ENCODE measurements at places on chromosomes 16 and 17.

GRCh38 chr16:51834133-51834532 lies 683.1 kb upstream of the SALL1 start:
- no peak for DNase-seq

DNA sequence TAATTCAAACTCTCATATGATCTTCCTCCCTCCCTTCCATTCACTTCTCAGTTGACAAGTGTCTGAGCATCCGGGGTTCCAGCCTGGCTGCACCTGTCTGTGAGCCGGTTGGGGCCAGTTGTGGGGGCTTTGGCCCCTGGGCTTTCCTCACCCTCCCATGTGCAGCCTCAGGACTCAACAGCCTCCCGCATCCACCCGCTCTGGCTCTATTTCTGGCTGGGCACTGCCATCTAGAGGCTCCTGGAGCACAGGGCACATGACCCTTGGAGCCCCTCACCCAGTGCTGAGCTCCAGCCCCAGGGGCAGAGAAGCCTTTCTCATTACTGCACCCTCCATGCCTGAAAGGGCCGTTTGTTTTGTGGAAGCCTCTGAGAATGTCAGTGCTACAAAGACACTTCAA lies 43.3 kb downstream of the HAPSTR1 start:
- peak; percentile 74 for DNase-seq

- no peak for DNase-seq
Measured at GRCh38 chr17:2442166-2442565, 41.3 kb upstream of the MNT start.

GRCh38 chr17:80101946-80102663 lies 724 bp downstream of the GAA start:
- DNase-seq: no peak

GRCh38 chr17:42833767-42834422 lies 698 bp downstream of the PSME3 start:
- no peak for DNase-seq

- DNase-seq: no peak
Measured at GRCh38 chr16:78034530-78034929, 12.2 kb downstream of the CLEC3A start.

DNA sequence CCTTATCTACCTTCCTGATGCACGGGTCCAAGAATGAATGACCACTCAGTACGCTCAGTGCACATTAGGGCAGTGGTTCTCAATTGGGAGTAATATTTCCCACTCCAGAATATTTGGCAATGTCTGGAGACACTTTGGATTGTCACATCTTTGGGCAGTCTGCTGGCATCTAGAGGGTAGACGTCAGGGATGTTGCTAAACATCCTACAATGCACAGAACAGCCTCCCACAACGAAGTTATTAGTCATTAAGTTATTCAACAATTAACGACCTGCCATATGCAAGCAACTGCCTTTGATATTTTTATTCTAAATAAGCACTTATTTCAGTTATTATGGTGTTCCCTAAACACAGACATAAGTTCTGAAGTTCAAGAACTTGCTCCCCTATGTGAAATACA lies 669.3 kb downstream of the TOX3 start:
- no peak for DNase-seq

GRCh38 chr17:74356646-74357465 lies 4.8 kb downstream of the BTBD17 start:
- no peak for DNase-seq

DNA sequence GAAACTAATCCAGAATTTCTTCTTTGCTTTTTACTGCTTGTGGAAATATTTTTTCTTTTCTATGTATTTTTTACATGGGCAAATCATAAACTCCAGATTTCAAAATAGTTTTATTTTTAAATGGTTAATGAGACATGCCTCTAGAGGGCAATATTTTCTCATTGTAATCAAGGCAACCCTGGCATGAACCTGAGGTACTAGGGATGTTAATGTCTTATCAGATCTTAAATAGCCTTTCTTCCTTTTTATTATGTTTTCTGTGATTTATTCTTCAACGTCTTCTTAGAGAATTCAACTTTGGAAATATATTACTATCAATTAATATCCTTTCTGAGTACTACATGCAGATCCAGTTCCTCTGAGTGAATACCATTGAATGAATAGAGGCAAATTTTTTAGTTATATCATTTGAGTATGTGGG lies 324.7 kb downstream of the BCAS3 start:
- peak; percentile 41 for DNase-seq

DNA sequence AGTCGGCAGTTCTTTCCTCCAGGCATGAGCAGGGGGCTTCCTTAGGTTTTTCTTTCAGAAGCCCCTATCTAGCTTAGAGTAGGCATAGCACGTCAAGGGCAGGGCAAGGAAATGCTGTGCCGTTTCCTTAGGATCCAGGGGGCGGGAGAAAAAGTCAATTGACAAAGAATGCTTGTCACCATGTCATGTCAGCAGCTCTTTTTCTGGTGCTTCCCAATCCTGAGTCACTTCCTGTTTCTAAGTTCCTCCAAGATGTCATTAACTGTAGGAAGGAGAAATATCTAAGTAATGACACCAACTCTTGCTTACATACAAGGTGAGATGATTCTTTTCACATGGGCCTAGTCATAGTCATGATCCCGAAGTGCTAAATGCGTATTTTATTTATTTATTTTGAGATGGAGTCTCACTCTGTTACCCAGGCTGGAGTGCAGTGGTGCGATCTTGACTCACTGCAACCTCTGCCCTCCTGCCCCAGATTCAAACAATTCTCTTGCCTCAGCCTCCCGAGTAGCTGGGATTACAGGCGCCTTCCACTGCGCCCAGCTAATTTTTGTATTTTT lies 35.2 kb downstream of the GJC1 start:
- DNase-seq: no peak

GRCh38 chr16:68751160-68751559 lies 14.1 kb downstream of the CDH1 start:
- no peak for DNase-seq

GRCh38 chr17:81983639-81984373 lies 6.4 kb downstream of the ASPSCR1 start:
- peak; percentile 45 for DNase-seq

DNA sequence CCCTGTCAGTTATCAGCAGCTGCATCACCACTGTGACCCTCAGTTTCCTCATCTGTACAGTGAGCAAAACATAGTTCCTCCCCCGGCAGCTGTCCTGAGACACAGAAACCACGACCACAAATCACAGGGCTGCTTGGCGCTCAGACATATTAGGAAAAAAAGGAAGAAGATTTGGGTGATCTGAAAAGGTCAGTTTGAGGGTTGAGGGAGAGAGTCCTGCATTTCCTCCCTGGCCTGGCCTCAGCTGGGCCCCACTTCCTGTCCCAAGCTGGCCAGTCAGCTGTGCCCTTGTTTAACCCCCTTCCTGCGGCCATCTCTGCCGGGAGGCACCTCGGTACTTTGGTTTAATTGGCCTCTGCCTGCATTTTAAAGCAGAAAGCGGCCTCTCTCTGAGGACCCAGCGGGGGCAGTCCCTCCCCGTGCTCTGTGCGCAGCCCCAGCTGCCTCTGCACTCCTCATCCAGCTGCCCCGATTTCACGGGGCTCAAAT lies 24.0 kb upstream of the CIBAR2 start:
- no peak for DNase-seq

- no peak for DNase-seq
Measured at GRCh38 chr16:16050106-16050505, 100.7 kb downstream of the ABCC1 start.

- no peak for DNase-seq
Measured at GRCh38 chr17:13542636-13543035, 59.1 kb downstream of the HS3ST3A1 start.

GRCh38 chr16:18008356-18008755 lies 328.2 kb downstream of the NPIPA8 start:
- DNase-seq: no peak

DNA sequence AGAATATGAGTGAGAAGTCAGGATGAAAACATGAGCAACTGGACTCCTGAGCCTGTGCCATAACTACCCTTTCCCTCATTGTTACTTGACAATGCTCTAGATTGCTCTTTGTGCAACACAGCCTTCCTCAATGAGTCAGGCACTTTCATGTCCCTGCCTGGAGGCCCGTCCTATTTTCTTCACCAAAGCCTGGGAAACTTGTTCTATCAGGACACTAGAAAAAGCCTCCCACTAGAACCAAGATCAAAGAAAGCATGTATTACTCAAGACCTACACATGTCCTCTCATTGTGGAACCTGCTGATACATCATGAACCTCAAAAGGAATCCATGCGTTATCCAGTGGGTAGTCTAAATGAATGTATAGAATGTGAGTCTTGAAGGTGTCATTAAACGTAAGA lies 624.5 kb downstream of the TOX3 start:
- no peak for DNase-seq

GRCh38 chr16:10536814-10537389 lies 43.5 kb downstream of the EMP2 start:
- no peak for DNase-seq

DNA sequence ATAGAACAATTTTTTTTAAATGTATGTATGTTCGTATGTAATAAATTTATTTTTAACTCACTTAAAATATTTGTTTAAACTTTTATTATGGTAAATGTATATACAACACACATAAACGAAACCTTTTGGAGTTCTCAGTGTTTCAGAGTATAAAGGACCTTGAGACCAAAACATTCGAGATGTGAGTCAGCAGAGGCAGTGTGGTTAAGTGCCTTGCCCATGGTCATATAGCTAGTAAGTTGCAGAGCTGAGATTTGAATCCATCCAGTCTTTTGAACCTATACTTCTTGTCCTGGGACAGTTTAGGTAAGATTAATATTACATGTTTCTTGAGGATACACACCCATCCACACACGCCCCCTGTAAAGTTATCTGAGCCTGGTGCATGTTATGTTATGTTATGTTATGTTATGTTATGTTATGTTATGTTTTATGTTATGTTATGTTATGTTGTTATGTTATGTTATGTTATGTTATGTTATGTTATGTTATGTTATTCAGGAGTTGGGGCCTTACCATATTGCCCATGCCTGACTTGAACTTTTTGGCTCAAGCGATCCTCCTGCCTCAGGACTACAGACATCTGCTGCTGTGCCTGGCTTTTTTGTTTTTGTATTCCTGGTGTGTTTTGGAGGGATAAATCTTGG lies 41.8 kb downstream of the TNRC6A start:
- DNase-seq: no peak

GRCh38 chr17:39926135-39926587 lies 1.2 kb downstream of the ORMDL3 start:
- no peak for DNase-seq

DNA sequence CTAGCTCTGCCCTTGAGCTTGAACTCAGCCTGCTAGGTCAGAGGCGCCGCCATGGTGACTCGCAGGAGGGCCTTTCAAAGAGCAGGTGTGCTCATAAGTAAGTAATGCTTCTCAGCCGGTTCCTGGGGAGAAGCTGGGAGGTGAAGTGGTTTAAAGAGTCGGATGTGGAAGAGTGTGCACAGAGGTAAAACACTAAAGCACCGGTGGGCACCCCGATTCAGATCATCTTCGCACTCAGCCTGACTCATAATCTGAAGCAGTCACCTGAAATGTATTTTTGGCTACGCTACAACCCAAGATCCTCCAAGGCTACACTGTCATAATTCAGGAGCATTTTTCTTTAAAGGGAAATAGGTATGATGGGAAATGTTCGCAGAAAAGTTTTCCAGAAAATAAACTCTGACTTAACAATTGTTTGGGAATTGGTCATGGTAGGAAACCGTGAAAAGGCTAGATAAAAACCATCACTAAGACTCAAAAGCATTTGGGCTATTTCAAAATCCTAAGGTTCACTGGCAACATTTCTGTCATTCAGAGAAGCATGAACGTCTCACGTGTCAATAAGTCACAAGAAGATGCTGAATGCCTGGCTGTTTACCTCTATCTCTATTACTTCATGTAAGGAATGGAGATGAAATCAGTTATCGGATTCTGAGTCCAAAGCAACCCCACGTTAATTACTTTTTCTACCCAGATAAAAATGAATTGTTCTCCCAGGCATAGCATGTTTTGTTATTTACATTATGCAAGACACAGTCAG lies 17.8 kb downstream of the CDH8 start:
- no peak for DNase-seq

GRCh38 chr16:11689031-11689840 lies 21.0 kb downstream of the SNN start:
- peak; percentile 87 for DNase-seq

GRCh38 chr16:56884026-56884582 lies 19.1 kb downstream of the SLC12A3 start:
- no peak for DNase-seq

DNA sequence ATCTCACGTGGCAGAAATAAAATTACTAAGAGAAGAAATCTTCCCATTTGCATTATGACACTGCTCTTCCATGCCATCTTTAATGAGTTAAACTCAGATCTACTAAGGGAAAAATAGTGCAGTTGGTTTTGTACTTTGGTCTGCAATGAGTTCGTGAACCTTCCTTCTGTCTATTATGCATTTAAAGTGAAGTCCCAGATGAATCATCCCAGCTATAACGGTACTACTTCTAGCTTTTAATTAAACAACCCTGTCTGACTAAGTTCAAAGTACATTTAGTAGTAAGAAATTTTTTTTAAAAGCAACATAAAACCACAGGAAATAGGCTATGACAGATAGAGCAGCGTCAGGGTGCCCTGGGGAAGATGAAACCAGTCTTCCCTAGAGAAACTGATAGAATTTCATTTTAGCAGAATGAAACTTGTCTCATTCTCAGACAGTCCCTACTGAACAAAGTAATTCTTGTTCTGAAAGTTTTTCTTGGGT lies 1.8 kb downstream of the TMIGD1 start:
- DNase-seq: no peak

GRCh38 chr17:76156662-76156991 lies 15.6 kb upstream of the FOXJ1 start:
- DNase-seq: no peak

DNA sequence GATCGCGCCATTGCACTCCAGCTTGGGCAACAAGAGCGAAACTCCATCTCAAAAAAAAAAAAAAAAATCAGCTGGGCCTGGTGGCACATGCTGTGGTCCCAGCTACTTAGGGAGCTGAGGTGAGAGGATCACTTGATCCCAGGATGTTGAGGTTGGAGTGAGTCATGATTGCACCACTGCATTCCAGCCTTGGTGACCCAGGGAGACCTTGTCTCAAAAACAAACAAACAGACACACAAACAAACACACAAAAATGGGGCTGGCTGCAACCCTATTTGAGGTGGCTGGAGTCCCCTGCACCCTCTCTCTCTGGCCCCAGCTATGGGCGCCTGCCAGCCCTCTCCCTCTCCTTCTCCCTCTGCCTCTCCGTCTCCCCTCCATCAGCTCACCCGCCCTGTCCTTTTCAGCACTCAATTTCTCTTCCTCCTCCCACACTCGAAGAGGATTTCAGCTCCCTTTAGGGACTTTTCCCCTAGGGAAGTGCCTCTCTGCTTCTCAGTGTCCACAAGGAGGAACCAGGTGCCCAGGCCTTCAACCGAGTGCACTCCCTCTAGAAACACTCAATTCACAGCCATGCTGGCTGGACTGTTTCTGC lies 17.5 kb upstream of the TFAP4 start:
- DNase-seq: no peak

GRCh38 chr17:20071824-20072691 lies 62.9 kb downstream of the SPECC1 start:
- DNase-seq: no peak

GRCh38 chr17:72576289-72576759 lies 455.5 kb downstream of the SOX9 start:
- no peak for DNase-seq

- no peak for DNase-seq
Measured at GRCh38 chr17:58788199-58788598, 32.5 kb downstream of the PPM1E start.

All from B cell (primary cell).